ENCODE measurements at places on chromosomes 12 and 14.

DNA sequence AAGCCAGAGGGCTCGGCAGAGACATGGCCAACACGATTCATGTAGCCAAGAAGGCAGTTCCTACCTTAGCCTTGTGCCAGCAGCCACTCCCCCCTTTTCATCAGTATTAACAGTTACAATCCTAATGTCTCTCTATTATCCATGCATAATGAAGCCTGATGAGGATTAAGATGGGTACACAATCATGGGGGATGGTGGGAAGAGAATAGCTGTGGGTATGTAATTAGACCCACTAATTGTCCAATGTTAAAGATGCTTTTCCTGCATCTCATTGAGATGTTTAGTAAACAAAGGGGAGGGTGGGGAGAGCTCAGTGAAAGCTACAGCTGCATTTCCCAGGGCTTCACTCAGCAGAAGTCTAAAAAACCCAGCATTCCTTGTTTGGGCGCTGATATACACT is 70.4 kb upstream of the CMKLR1 start:
- DNase-seq = no peak

DNA sequence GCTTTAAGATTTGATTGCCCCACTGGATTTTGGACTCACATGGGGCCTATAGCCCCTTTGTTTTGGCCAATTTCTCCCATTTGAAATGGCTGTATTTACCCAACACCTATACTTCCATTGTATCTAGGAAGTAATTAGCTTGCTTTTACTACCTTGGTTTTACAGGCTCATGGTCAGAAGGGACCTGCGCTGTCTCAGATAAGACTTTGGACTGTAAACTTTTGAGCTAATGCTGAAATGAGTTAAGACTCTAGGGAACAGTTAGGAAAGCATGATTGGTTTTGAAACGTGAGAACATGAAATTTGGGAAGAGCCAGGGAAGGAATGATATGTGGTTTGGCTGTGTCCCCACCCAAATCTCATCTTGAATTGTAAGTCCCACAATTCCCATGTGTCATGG is 419.0 kb upstream of the TMPO start:
- DNase-seq = no peak

DNA sequence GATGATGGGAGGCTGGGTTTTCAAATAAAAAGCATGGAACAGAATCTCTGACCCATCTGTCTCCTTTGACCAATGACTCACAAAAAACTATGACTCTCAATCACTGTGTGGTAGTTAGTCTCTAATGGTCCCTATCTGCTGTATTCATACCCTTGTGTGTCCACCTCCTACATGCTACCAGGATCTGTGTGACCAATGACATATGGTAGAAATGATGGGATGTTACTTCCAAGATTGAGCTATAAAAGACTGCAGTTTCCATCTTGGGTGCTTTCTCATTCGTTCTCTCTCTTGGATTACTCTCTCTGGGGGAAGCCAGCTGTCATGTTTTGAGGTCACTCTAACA is 144.7 kb upstream of the BTG1 start:
- DNase-seq = peak; percentile 28

- DNase-seq = no peak
Observed at GRCh38 chr14:34741840-34742239, 27.4 kb upstream of the CFL2 start.

- no peak for DNase-seq
Observed at GRCh38 chr14:102171173-102172020, 31.7 kb downstream of the WDR20 start.

DNA sequence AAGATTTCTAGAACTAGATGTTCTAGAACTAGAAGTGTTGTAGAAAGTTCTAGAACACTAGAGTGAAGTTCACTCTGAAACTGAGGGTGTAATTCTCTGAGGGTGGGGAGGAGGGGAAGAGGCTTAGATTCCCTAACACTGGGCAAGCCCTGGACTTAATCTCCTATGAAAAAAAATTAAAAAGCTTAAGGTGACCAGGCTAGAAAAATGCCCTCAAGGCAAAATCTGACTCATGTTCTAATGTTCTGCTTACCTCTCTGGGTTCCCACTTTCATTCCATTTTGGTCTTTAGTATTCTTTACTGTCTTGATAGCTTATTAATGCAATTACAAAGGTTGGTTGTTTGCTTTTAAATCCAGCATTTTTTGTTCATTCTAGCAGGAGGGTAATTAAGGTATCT is 101.5 kb downstream of the KICS2 start:
- peak; percentile 57 for DNase-seq

DNA sequence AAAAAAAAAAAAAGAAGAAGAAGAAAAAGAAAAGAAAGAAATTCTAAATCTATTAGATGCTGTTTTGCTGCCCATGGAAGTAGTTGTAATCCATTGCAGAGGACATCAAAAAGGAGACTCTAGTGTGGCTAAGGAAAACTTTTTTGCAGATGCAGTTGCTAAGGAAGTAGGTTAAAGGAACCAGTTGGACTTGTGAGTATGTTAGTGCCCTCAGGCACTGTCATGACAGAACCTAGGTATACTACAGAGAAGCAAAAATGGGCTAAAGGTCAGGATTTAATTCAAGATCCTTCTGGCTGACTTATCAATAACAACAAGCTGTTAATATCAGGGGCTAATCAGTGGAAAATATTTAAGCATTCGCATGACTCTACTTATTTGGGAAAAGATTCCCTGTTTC is 1571.6 kb upstream of the FLRT2 start:
- no peak for DNase-seq

GRCh38 chr12:23063206-23063605 is 438.2 kb downstream of the ETNK1 start:
- DNase-seq = no peak
